A172 (cell line): ENCODE measurements at places on chromosomes 1 and 21.

DNA sequence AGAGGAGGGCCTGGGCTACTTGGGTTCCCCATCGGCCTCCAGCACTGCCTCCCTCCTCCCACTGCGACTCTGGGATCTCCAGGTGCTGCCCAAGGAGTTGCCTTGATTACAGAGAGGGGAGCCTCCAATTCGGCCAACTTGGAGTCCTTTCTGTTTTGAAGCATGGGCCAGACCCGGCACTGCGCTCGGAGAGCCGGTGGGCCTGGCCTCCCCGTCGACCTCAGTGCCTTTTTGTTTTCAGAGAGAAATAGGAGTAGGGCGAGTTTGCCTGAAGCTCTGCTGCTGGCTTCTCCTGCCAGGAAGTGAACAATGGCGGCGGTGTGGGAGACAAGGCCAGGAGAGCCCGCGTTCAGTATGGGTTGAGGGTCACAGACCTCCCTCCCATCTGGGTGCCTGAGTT is 24.4 kb downstream of the EIF2D start:
- DNase-seq, result no peak

DNA sequence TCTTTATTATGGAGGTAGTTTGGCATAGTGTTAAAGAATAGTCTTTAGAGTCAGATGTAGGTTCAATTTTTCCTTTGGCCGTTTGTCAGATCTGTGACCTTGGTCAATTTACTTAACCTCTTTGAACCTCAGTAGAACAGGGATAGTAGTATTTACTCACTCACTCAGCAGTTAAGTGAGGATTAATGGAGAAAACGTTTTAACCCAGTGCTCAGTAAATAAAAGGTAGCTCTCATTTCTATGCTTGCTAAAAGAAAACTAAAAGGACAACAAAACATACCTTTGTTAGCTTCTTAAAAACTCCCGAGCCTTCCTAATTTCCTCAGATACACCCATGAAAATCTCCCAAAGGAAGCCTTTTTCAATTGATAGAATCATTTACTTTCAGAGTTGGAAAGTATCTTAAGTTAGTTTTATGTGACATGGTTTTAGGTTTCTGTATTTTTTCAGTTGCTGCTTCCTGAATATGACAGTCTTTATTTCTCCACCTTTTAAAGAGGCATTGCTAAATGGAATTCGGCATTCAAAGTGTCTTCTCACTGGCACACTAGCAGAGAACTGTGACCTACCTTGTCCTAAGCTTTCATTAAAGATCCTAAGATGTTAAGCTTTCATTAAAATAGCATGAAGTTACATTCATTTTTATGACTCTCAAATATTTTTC is 7.8 kb downstream of the ABCD3 start:
- DNase-seq, result no peak

DNA sequence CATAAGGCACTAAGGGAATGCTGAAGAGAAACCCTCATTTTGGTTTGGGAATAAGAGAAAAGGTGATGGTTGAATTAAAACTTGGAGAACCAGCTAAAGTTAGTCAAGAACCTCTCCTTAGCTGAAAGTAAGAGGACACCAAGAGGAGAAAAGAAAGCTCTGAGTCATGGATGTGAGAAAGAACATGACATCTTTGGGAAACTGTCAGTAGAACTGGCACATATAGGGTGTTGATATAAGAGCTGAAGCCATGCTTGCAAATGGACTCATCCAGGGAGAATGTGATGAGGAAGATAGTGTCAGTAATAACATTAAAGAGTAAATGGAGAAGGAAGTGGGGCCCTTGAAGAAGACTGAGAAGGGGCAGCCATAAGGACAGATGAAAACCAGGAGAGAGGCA is 54.3 kb downstream of the LRRC8C start:
- no peak for DNase-seq

GRCh38 chr1:6025269-6026094 is 20.2 kb upstream of the KCNAB2 start:
- peak; percentile 51 for DNase-seq

DNA sequence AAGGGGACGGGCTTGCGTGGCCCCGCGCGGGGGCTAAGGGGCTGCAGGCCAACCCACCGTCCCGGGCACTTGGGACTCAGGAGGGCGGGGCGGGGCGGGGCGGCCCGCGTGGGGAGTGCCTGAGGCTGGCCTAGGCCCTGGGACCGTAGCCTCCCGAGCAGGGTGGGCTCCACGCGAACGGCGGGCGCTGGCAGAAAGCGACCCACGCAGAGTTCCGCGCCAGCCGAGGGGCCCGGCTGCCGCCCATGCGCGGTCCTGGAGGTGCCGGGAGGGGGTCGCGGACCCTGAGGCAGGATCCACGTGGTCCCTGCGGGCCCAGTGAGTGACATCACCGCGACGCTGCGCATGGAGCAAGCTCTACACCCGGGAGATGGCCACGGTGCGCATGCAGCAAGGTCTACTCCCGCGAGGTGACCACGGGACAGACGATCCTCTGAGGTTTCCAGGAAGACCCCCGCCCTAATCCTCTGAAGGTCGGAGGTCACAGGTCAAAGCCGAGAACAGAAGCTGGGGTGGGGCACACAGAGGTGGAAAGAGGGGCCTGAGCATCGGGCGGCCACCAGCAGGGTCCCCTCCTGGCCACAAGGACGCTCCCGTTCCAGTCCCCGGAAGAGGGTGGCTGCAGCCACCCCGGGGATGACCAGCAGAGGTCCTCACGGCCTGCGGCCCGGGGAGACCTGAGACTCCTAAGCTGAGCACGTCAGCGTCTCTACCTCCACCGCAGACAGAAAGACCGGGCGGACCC is 13.5 kb upstream of the SLC19A1 start:
- peak; percentile 81 for DNase-seq

DNA sequence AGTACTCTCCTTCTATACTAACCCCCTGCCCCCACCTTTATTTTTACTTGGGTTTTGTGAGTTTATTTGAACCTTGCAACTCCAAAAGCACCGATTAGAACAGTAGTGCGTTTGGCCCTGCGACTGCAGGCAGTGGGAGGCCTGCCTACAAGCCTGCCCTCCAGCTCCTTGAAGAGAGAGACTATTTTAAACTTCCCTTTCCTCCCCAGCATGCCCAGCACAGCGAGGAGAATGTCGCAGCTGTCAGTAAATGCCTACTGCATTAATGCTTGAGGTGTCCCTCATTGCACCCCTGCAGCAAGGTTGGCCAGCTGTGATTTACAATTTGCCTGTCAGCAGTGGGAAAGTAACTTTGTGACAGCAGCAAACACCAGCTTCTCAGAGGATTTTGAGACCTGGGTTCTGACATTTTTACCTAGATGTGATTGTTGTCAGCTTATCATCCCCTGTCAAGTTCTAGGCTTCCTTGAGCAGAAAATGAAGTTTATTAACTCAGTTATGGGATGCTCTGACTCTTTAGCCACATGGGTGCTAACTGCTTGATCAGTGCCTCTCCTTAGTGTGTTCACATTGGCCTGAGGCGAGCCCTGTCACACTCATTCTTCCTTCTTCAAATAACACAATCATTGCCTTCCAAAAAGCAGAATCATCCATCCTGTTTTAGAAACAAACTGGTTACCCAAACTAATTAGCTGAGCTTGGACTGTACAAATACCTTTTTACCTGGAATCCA is 170.6 kb downstream of the PDE4B start:
- no peak for DNase-seq

DNA sequence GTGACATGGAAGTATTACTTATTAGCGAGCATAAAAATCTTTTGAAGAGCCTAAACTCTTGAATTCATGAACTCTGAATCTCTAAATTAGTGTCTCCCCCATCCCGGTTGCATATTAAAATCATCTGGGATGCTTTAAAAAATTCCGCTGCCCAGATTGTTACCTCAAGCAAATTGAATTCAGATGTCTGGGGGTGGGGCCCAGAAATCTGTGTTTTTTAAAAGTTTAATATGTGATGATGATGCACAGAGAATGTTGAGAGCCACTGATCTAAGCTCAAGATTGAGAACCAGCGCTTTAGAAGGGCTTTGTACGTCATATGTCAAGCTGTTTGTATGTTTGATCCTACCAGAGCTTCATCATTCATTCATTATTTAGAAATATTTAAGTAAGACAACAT is 446.8 kb downstream of the NUF2 start:
- no peak for DNase-seq
